ENCODE measurements at places on chromosomes 1 and 21. TPM values are rescaled to one million over a fixed set of nuclear protein-coding genes. Genes with fewer than 3 reads are reported as not detected.

C1orf116 gene
- under 0.01 TPM for total RNA-seq

UTS2 gene
- total RNA-seq = not detected

NFIA gene
- 7.7 TPM for total RNA-seq

UBQLN4 gene
- 11.6 TPM for total RNA-seq

LY9 gene
- total RNA-seq = not detected

CGN gene
- total RNA-seq = under 0.01 TPM

S100A8 gene
- not detected for total RNA-seq

CD160 gene
- not detected for total RNA-seq
